Chondrocyte (in vitro differentiated cells): ENCODE measurements at places on chromosomes 3 and 15. TPM values are rescaled to one million over a fixed set of nuclear protein-coding genes. Genes with fewer than 3 reads are reported as not detected.

DNA sequence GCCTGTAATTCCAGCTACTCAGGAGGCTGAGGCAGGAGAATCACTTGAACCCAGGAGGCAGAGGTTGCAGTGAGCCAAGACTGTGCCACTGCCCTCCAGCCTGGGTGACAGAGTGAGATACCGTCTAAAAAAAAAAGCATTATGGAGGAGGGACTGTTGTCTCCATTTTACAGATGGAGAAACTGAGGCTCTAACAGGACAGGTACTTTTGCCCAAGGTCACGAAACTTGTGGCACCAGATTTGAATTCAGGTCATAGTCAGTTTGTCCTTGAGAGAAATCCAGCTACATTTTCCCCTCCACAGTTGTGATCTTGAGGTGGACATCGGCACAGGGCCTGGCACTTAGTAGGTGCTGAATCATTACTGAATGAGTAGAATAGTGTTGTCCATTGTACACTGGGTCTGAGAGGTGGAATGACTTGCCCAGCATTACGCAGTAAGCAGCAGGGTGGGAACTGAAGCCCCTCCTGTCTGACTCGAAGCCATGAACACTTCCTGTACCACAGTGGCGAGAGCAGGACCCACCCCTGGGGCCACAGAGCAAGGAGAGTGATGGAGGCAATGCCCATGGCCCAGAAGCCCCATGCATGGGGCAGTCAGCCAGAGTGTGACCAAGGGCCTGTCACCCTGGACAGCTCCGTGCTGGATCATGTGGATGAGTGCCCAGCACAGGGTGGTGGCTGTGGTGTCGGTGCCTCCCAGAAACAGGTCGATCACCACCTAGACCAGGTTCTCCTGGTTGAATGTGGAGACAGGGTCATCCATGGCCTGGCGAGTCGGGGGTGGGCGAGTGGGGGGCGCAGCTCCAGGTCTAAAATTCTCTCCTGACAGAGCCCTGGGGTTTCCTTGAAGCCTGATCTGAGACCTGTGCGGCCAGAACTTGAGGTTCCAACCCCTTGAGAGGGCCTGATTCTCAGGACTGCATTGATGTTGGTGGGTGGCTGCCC lies 20.4 kb upstream of the PARL start:
- peaks cover 18% of the 10 kb centered on the region for H3K27me3 ChIP-seq
- DNase-seq = no peak
- H3K4me1 ChIP-seq = no peaks in the 10 kb centered on the region
- no peak overlapping the region for H3K4me3 ChIP-seq

- DNase-seq = no peak
- no peak overlapping the region for H3K4me3 ChIP-seq
- H3K36me3 ChIP-seq = peaks cover 3% of the 10 kb centered on the region
- no peak overlapping the region for H3K27ac ChIP-seq
Measured at GRCh38 chr15:71375934-71376333, 260.7 kb downstream of the THSD4 start.

DNA sequence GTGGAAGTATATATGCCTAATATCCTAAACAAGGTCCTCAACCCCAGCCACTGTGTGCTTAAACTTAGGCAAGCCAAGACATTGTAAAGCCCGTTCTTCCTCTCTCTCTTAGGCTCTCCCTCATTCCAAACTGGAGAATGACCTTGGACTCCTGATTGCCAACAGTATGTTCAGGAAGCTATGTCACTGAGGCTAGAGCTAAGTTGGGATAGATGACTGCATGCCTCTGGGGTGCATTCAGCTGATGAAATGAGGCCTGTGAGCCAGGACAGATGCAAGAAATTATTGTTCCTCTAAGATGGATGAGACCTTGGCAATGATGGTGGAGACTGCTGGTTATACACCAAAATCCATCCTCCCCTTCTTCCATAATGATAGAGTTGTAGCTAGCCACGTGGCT lies 27.9 kb upstream of the TBC1D21 start:
- H3K27me3 ChIP-seq = peaks cover 61% of the 10 kb centered on the region
- H3K27ac ChIP-seq = no peak overlapping the region
- DNase-seq = no peak
- H3K4me3 ChIP-seq = no peak overlapping the region
- H3K4me1 ChIP-seq = no peaks in the 10 kb centered on the region
- H3K36me3 ChIP-seq = no peaks in the 10 kb centered on the region

SH3GL3 gene
- not detected in 3 replicates for total RNA-seq

CPN2 gene
- total RNA-seq = not detected in 3 replicates

GJD2 gene
- not detected in 3 replicates for total RNA-seq

GRCh38 chr3:34159613-34160420 lies 361.4 kb downstream of the PDCD6IP start:
- H3K27me3 ChIP-seq = peaks cover 3% of the 10 kb centered on the region
- no peak overlapping the region for H3K27ac ChIP-seq
- H3K4me1 ChIP-seq = peaks cover 3% of the 10 kb centered on the region
- no peak overlapping the region for H3K4me3 ChIP-seq

DNA sequence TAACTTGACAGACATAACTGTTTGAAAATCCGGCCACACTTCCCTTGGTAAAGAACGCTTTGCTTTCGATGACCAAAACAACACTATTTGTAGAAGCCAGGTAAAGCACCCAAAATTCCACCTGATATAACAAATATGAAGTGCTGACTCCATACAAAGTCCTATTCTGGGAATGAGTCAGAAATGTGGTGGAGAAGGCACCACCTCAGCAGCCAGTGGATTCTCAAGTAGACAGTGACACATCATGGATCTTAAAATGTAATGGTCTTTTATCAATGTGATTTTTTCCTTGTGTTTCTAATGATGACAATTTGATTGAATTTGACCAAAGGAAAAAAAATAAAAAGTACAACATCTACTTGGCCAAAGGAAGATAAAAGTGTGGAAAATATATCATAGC lies 135.0 kb upstream of the WNT5A start:
- H3K4me1 ChIP-seq = peaks cover 41% of the 10 kb centered on the region
- H3K27me3 ChIP-seq = no peaks in the 10 kb centered on the region
- no peak for DNase-seq
- no peaks in the 10 kb centered on the region for H3K36me3 ChIP-seq
- H3K4me3 ChIP-seq = no peak overlapping the region
- no peak overlapping the region for H3K27ac ChIP-seq

GRCh38 chr15:51536965-51537574 lies 85.5 kb downstream of the DMXL2 start:
- H3K27me3 ChIP-seq = no peaks in the 10 kb centered on the region
- no peak for DNase-seq
- no peak overlapping the region for H3K27ac ChIP-seq
- no peak overlapping the region for H3K4me3 ChIP-seq
- H3K4me1 ChIP-seq = no peaks in the 10 kb centered on the region

DNA sequence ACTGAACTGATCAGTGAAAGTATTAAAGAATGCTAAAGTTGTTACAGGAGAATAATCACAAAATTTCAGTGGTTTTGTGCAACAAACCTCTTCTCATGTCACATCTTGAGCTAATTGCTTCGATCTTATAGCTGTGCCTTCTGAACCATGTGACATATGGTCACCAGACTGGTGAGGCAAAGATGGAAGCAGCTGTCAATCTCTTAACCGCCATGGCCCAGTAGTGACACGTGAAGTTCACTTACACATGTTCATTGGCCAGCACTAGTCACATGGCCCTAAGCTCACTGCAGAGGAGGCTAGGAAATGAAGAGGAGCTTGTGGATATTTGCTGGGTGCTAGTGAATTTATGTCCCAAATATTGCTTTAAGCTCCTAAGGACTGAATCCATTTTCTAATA lies 32.5 kb downstream of the BOC start:
- H3K27ac ChIP-seq = no peak overlapping the region
- no peak for DNase-seq
- no peaks in the 10 kb centered on the region for H3K27me3 ChIP-seq
- no peaks in the 10 kb centered on the region for H3K36me3 ChIP-seq
- H3K4me1 ChIP-seq = peaks cover 49% of the 10 kb centered on the region

TNK2 gene
- 35.5 to 39.8 TPM (median 38.6 TPM) in 3 replicates for total RNA-seq

- no peak overlapping the region for H3K4me3 ChIP-seq
- no peaks in the 10 kb centered on the region for H3K36me3 ChIP-seq
- H3K4me1 ChIP-seq = no peaks in the 10 kb centered on the region
- no peak overlapping the region for H3K27ac ChIP-seq
- DNase-seq = no peak
- H3K27me3 ChIP-seq = no peaks in the 10 kb centered on the region
Measured at GRCh38 chr3:154690413-154690812, 260.4 kb upstream of the GPR149 start.

DNA sequence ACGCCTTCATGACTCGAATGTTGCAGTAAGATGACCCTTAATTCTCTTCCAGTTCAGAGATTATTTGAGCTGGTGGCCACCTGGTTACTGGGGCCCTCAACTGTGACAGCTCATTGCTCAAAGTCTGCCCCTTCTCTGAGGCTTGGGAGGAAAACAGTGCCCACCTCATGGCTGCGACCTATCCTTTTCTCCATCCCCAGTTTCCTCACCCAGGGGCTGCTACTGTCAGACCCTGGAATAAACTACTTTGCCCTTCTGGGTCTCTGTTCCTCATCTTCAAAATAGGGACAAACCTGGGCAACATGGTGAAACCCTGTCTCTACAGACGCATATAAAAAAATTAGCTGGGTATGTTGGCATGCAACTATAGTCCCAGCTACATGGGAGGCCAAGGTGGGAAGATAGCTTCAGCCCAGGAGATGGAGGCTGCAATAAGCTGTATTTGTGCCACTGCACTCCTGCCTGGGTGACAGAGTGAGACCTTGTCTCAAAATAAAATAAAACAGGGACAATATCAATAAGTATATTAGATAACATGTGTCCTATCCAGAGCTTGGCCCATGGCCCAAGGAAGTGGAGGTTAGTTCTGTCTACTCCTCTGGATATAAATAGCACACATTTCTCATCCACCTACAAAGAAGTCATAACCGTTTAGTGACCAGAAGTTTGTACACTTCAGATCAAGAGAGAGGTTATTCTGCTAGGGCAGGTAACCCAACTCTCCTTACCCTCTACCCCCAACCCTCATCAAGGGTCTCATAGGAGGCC lies 2.2 kb upstream of the RASL12 start:
- no peak for DNase-seq
- H3K36me3 ChIP-seq = no peaks in the 10 kb centered on the region
- no peak overlapping the region for H3K4me3 ChIP-seq
- H3K27me3 ChIP-seq = no peaks in the 10 kb centered on the region

GRCh38 chr3:185740133-185740532 lies 84.7 kb downstream of the IGF2BP2 start:
- peaks cover 54% of the 10 kb centered on the region for H3K4me1 ChIP-seq
- H3K4me3 ChIP-seq = no peak overlapping the region
- H3K27ac ChIP-seq = no peak overlapping the region
- H3K36me3 ChIP-seq = no peaks in the 10 kb centered on the region
- DNase-seq = no peak
- no peaks in the 10 kb centered on the region for H3K27me3 ChIP-seq

AHSG gene
- total RNA-seq = not detected in 3 replicates

GPR149 gene
- total RNA-seq = not detected in 3 replicates

GRCh38 chr15:35567392-35567791 lies 21.4 kb upstream of the DPH6 start:
- H3K36me3 ChIP-seq = peaks cover 2% of the 10 kb centered on the region
- no peak for DNase-seq
- H3K4me3 ChIP-seq = no peak overlapping the region
- no peak overlapping the region for H3K27ac ChIP-seq

DNA sequence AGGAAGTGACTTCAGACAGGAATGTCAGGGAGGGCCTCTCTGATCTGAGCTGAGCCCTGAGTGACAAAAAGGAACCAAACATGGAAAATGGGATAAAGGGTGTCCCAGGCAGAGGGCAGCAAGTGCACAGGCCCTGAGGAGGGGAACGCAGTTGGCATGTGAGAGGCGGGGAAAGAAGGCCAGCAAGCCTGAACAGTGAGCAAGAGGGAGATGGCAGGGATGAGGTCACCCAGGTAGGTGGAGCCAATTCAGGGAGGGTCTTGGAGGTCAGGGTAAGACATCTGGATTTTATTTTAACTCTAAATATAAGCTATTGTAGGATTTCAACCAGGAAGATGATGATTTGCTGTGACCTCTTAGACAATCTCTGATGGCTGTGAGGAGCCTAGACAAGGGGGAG lies 167.7 kb downstream of the LRTM1 start:
- H3K4me1 ChIP-seq = peaks cover 20% of the 10 kb centered on the region
- no peak overlapping the region for H3K4me3 ChIP-seq
- no peak for DNase-seq
- H3K27ac ChIP-seq = no peak overlapping the region
- no peaks in the 10 kb centered on the region for H3K27me3 ChIP-seq

- H3K27ac ChIP-seq = no peak overlapping the region
- no peaks in the 10 kb centered on the region for H3K27me3 ChIP-seq
- H3K36me3 ChIP-seq = peaks cover 3% of the 10 kb centered on the region
- DNase-seq = no peak
- H3K4me3 ChIP-seq = no peak overlapping the region
Measured at GRCh38 chr3:157531301-157531660, 28.1 kb upstream of the VEPH1 start.

TRIM71 gene
- total RNA-seq = 0.05 to 0.17 TPM (median 0.08 TPM) in 3 replicates

DNA sequence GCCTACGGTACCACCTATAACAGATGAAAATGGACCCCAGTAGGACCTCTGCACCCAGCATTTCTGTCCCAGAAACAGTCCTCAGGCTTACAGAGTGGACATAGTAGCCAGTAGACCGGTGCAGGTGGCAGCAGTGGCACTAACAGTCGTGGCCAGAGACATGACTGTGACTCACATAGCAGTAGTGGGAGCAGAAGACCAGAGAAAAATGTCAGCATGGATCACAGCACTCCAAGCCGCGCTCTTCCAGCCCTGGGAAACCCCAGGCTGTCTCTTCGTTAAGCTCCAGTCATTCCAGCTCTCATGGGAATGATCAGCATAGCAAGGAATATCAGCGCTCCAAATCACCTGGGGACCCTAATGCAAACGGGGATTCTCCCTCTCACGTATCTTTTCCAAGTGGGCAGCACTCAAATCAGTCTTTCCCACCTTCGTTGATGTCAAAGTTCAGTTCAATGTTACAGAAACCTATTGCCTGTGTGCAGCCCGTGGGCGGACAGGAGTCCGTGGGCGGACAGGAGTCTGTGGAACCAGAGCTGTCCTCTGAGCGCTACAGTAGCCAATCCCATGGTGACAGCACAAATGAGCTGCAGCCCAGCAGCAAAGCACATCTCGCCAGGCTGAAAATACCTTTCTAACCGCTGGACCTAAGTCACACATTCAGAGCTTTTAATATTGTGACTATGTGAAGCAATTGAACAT lies 10.5 kb downstream of the BFSP2 start:
- no peak overlapping the region for H3K4me3 ChIP-seq
- peaks cover 48% of the 10 kb centered on the region for H3K4me1 ChIP-seq
- H3K27me3 ChIP-seq = no peaks in the 10 kb centered on the region

EBLN2 gene
- 2.5 to 4.7 TPM (median 3.3 TPM) in 3 replicates for total RNA-seq

GRCh38 chr3:42099020-42099765 lies 8.0 kb downstream of the TRAK1 start:
- H3K27ac ChIP-seq = peak overlapping the region; percentile 66
- H3K27me3 ChIP-seq = no peaks in the 10 kb centered on the region
- DNase-seq = no peak
- H3K36me3 ChIP-seq = no peaks in the 10 kb centered on the region
- peaks cover 65% of the 10 kb centered on the region for H3K4me1 ChIP-seq
